ENCODE measurements at places on chromosomes 7 and 10.

GRCh38 chr7:23396222-23397015 is 73.9 kb downstream of the IGF2BP3 start:
- no peak for DNase-seq

DNA sequence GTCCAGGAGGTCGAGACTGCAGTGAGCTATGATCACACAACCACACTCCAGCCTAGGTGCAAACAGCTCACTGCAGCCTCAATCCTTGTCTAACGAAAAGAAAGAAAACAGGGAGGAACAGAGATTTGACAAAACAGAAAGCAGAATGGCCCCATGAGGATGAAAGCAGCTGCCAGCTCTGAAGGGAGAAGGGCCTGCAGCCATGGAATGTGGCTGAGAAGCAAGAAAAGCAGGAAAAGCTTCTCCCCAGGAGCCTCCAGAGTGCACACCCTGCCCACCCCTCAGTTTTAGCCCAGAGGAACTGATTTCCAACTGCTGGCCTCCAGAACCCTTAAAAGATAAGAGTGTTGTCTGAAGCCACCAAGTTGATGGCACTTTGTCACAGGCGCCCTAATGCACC is 13.0 kb downstream of the ESYT2 start:
- DNase-seq = no peak

DNA sequence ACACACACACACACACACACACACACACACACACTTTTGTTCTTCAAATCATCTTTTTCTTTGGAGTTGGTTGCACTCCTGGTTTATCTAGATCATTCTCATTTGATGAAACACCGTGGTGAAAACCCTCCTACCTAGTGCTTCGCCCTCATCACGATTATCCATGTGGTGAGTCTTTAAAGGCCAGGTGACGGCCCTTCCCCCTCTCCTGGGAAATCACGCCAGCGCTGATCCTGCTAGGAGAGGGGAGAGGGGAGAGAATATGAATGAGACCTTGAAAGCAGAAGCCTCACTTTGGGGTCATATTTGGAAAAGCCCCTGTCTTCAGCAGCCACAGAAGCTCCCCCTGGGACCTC is 103.9 kb upstream of the LRRC4 start:
- no peak for DNase-seq

DNA sequence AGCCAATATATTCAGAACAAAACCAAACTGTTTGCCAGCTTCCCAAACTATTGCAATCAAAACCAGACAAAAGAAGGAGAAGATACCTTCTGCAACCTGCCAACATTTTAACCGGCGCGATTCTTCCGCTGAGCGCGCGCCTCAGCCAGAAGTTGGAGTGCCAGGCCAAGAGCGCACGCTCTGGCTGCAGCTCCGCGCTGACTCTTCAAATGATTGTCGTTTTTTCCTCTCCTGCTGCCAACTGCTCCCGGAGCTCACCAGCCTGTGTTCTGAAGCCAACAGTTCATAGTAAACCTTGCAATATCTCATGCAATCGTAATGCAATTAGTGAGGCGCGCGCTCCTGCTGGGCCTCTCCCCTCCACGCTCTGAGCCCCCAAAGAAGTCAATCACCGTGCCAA is 259.7 kb upstream of the MGMT start:
- DNase-seq = no peak

DNA sequence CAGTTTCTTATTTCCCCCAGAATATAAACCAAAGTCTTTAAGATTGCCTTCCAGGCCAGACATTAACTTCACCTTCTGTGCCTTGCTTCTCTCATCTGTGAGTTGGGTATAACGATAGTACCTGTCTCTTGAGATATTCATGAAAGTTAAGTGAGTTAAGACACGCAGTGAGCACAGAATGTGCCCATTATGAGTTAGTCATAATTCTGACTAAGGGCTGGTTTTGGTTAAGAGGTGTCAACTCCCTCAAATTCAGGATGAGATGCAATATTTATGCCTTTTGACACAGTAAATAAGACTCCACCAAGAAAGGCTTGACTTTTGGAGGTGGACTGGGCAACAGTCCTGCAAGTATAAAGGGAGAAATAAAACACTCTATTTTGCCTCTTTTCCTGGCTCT is 528.7 kb upstream of the IGFBP3 start:
- no peak for DNase-seq

DNA sequence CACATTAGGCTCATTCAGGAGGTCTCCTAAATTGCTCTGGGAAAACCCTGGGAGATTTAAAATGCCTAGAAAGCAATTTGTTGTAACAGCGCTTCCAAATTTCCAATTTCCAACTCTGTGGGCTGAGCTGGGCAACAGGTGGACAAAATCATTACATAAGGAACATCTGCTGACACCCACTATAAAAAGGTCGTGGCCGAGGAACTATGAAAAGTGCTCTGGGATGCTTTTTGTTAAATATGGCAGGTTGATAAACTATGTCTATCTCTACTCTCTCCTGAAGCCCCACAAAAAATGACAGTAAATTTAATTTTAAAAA is 45.1 kb downstream of the ATXN7L1 start:
- no peak for DNase-seq

GRCh38 chr7:25770670-25771069 is 381.3 kb upstream of the NFE2L3 start:
- no peak for DNase-seq

- no peak for DNase-seq
Observed at GRCh38 chr10:125782054-125782453, 6.4 kb upstream of the MMP21 start.

- DNase-seq = no peak
Observed at GRCh38 chr7:105304040-105304895, 84.5 kb downstream of the SRPK2 start.

- DNase-seq = no peak
Observed at GRCh38 chr7:41637049-41637448, 65.8 kb downstream of the INHBA start.

DNA sequence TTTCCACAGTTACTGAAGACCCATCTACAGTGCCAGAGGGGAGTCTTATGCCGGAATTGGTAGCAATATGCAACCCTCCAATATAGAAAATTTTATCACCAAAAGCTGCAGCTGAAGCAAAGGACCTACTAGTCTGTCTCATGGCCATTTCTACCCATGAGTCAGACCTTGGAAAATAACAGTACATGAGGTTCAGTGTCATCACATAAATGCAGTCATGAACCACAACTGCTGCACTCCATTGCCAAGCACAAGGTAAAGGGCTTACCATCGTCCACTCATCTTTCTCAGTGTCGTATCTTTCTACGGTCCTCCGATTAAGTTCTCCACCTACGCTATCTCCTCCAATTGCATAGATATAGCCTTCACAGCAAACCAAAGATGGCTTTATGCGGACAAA is 21.8 kb downstream of the KBTBD2 start:
- DNase-seq = no peak

DNA sequence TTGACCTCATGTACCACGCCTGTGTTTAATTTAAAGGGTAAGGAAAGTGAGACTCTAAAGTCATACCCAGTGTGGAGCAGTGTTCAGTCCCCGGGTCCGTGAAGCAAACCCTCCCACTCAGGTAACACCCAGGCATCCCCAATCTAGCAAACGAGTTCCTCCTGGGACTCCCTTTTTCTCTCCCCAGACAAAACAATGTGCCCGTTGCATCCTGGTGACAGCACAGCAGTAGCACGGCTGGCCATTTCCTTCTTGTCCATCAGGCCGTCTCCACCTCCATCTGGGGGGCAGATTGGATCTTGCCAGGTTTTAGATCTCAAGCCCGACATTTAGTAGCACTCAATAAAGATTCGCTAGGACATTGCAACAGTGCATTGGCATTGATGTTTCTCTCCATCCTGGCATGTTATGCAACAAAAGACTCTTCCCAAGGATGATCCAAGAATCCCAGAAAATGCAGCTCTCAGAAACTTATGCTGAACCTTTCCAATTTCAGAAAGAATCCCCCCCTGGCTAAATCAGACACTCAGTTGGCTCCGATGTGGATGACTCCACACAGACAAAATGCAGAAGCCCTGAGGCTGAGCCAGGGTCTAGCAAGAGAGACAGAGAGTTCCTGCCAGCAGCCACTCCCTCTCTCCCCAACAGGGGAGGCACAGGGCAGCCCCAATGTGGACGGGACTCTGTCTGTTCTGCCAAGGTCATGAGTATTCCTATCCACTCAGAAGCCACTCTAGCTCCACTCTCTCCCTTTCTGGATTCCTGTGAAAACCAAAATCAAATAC is 274.5 kb upstream of the MGMT start:
- DNase-seq = no peak

- DNase-seq = no peak
Observed at GRCh38 chr7:101075646-101076045, 9.6 kb upstream of the TRIM56 start.

GRCh38 chr10:67257018-67257417 is 331.2 kb downstream of the LRRTM3 start:
- DNase-seq = no peak

DNA sequence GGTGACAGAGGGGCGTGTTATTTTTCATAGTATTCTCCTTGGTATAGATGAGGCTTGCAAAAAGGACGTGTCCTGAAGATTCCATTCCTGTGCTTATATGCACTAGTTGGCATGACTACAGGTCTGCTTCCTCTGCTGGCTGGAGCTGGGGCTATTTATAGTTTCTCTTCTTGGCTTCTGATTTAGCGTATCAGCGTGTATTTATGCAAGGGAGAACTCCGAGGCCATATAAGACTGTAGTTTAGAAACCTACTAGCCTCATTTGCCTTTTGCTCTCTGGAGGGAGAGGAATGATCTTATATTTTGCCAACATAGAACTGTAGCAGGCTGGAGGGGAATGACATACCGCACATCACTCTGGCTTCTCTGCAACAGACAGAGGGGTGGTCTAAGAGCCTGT is 39.7 kb downstream of the CACNB2 start:
- no peak for DNase-seq

GRCh38 chr10:105473170-105473569 is 832.1 kb downstream of the SORCS3 start:
- no peak for DNase-seq

GRCh38 chr7:143243111-143243510 is 20.1 kb upstream of the GSTK1 start:
- no peak for DNase-seq

DNA sequence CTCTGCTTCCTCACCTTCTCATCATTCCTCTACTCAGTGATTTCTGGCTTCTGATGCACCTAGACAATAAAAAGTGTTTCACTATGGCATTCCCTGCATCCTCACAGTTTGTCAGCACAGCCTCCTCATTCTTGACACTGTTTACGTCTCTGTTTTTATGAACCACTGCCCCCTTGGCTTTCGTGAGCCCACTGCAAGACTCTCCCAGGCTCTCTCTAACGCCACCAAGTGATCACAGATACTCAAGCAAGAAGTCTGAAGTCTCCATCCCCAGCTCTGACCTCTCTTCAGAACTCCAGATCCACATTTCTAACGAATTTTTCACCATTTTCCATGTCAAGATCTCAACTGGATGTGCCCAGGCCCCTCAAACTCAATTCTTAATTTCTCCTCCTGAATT is 8.9 kb downstream of the SLC16A9 start:
- DNase-seq = no peak

- DNase-seq = no peak
Observed at GRCh38 chr7:18541181-18541870, 45.8 kb downstream of the HDAC9 start.

DNA sequence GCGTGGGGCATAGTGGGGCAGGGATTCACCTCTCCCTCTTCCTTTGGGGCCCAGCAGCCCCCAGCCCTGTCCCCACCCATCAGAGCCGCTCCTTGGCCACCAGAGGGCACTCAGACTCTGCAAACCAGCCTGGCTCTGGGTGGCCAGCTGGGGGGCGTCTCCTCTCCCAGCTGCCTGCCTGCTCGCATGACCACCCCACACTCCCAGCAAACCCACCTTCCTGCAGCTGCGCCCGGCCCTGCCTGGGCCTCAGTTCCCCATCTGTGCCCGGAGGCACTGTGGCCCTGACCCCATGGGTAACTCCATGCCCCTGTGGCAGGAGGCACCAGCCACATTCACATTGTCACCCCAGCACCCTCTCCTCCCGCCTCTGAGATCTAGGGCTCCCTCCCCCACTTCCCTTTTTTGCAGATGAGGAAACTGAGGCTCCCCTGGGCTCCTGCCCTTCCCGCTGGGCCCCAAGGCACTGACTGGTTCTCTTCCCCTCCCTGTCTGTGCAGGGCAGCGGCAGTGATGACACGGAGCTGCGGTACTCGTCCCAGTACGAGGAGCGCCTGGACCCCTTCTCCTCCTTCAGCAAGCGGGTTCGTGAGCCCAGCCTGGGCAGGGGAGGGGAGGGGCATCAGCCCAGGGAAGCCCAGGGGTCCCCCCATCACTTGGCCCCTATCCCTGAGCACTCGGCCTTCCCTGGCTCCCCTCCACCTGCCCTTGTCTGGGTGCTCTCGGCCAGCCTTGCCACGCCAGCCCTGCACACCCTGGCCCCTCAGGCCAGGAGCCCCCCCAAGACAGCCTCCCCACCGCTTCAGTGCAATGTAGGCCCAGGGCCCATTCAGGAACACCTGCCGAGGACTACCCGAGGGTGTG is 6.9 kb upstream of the SH2B2 start:
- no peak for DNase-seq

GRCh38 chr7:40232242-40232893 is 97.6 kb downstream of the SUGCT start:
- DNase-seq = no peak

- DNase-seq = peak; percentile 94
Observed at GRCh38 chr7:149838224-149838991, at the start of gene ZNF862. TSS of gene ZNF862 (plus strand) at chr7:149838375. CDS start at chr7:149838612, 237 bp downstream.

DNA sequence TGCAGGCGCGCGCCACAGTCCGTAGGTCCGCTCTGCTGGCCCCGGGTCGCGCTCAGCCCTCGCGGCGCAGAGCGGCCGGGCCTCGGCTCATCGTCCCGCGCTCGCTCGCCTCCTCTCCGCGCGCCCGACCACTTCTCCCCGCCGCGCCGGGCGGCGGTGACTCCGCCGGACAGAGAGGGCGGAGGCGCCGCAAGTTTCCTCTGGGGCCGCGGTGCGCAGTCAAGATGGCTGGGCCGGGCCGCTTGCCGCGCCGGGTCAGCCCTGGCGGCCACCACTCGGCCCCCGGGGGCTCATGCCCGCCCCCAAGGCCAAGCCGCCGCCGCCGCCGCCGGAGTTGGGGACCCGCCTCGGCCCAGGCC is 441 bp downstream of the FZD8 start:
- DNase-seq = no peak

- DNase-seq = no peak
Observed at GRCh38 chr7:67661-68395, 124.5 kb upstream of the FAM20C start.

- no peak for DNase-seq
Observed at GRCh38 chr7:91191771-91192170, 72.5 kb upstream of the FZD1 start.
